ENCODE measurements at places on chromosomes 11 and 22.

- DNase-seq, result no peak
These were observed 35.3 kb upstream of the LRRC32 start for GRCh38 chr11:76705826-76706225.

GRCh38 chr22:19568337-19569275, 44.4 kb upstream of the CLDN5 start:
- DNase-seq, result no peak

GRCh38 chr22:35733036-35733435, 15.4 kb downstream of the APOL5 start:
- DNase-seq, result no peak

- DNase-seq, result no peak
These were observed 21.1 kb upstream of the NECTIN1 start for GRCh38 chr11:119750056-119750455.

DNA sequence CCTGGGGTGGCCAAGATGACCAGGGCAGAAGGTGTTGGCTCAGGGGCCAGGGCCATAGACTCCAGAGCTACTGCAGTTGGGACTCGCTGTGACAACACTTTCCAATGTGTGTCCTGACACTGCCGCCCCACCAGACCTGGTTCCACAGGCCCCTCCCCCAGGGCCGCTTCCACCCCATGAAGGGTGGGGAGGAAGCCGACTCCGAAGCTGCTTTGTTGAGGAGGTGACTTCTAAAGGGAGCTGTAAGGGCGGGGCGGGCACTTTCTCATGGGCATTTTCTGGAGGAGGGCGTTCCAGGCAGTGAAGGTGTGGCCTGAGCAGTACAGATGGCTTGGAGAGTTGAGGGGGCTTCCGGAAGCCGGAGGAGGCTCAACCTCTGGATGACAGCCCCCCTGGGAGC, 6.3 kb downstream of the FGF3 start:
- no peak for DNase-seq

DNA sequence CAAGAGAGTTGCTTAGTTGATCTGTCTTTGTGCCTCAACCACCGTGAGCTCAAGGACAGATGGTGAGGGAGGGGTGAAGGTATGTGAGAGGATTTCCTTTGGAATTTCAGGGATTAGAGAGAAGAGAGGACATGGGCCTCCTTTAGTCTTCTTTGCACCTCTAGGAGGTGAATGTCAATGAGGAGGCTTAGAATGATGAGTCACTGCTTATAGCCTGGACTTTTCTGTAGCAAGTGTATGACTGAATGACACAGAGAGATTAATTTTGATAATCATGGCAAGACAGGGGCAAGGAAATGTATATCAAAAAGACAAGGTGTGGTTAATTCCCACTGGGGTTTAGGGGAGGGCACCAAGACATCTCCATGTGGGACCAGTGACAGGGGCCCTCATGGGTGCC, 947.3 kb upstream of the TENM4 start:
- no peak for DNase-seq

DNA sequence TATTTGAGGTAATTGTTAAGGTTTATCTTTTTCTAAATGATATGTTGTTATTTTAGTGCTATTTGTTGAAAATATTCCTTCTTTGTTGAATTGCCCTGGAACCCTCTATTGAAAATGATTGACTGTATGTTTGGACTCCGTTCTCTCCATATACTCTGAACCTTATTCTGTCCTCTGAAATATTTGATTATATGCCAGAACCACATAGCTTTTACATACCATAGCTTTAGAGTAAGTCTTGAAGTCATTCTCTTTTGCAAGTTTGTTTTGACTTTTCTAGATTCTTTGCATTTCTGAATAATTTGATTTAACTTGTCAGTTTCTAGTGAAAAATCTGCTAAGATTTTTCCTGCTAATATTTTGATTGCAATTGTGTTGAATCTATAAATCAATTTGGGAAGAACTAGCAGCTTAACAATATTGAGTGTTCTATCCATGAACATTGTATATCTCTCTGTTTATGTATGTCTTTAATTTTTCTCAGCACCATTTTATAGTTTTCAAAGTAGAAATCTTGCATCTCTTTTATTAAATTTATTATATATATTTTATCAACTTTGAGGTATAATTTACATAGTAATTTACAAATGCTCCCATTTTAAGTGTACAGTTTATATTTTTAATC, 51.7 kb upstream of the PITPNB start:
- no peak for DNase-seq

DNA sequence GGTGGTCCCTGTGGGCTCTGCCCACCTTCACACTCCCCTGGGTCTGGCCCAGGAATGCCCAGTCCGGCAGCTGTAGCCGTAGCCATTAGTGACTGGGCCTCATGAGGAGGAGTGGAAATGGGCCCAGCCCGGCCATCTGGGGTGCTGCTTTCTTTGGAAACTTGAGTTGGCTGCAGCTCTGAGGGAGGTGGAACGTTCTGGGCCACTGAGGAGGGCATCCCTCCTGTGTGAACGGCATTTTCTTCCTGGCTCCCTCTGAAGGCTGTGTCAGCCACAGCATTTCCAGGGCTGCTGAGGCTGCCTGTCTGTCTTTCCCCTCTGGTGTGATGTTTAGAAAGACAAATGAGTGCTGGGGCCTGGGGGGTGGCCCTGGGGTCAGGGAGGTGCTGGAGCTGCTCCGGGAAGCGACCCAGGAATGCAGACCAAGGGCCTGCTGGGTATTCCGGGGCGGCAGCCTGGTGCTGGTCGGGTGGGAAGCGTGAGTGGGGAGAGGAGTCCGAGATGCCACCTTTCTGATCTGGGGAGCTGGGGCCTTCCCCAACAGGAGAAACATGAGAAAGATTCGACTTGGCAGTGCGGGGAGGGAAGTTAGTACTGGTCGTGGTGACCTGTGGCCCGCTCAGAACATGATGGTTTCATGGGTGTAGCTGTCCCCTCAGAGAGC, 27.1 kb downstream of the PTDSS2 start:
- no peak for DNase-seq

- no peak for DNase-seq
These were observed 215.4 kb upstream of the UBASH3B start for GRCh38 chr11:122439866-122440810.

DNA sequence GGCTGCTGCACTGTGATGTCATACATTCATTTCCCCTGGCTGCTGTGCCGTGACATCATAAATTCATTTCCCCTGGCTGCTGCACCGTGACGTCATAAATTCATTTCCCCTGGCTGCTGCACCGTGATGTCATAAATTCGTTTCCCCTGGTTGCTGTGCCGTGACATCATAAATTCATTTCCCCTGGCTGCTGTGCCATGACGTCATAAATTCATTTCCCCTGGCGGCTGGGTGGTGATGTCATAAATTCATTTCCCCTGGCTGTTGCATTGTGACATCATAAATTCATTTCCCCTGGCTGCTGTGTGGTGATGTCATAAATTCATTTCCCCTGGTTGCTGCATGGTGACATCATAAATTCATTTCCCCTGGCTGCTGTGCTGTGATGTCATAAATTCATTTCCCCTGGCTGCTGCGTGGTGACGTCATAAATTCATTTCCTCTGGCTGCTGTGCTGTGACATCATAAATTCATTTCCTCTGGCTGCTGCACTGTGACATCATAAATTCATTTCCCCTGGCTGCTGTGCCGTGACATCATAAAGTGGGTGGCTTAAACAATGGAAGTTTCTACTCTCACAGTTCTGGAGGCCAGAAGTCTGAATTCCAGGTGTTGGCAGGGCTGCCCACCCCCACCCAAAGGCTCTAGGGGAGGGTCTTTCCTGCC, 301.1 kb downstream of the SHANK2 start:
- no peak for DNase-seq

GRCh38 chr11:18773104-18773503, 18.5 kb downstream of the PTPN5 start:
- no peak for DNase-seq

GRCh38 chr11:1163911-1164735, 6.4 kb downstream of the MUC5AC start:
- DNase-seq, result no peak

DNA sequence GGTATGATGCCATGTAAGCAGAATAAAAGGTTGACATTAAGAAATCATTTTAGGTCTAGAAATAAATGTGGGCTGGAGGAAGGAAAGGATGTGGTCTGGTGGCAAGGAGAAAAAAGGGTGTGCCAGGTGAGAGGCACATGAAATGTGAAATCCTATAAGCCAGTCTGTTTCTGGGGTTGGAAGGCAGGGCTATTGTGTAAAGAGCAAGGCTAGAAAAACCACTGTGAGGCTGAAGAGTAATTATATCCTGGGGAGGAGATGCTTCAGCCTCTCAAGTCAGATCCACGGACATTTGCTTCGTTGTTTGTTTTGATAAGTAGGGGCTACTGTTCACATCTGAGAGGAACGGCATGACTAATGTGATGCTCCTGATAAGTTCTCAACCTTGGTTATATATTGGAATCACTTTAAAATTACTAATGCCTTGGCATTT, 77.5 kb upstream of the CTSC start:
- no peak for DNase-seq

DNA sequence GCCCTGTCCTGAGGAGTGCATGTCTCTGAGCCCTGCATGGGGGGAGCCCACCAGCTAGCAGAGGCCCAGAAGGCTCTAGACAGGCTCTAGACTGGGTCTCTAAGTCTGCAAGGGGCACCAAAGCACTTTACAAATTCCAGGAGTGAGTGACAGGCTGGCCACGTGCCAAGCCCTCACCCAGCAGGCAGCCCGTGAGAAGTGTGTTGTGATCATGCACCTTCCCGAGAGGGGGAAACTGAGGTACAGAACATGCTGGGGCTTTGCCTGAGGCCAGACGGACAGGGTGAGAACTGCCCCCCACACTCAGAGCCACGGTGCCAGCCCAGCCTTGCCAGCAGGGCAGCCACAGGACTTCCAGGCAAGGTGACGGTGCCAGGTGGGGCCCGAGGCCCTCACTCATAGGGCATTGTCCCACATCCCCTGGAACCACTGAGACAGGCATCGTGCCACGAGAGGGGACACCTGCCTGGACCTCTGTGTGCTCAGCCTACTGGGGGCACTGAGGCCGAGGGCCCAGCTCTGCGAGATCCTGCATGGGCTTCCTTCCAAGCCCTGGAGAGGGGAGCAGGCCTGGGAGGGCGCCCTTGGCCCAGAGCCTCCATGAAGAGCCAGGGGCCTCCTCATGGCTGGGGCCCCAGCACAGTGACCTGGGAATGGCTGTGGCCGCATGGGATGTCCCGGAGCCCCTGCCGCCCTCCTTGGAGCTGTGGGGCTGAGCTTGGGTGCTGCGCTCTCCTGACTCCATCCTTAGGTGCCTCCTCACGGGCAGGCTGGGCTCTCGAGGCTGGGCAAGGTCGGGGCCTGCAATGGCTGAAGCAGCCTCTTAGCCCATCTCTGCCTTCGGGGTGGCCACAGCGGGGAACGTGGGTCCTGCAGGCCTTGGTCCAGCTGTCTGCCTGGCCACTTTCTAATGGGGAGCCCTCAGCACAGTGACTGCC, 121.5 kb downstream of the KCNQ1OT1 start:
- no peak for DNase-seq

DNA sequence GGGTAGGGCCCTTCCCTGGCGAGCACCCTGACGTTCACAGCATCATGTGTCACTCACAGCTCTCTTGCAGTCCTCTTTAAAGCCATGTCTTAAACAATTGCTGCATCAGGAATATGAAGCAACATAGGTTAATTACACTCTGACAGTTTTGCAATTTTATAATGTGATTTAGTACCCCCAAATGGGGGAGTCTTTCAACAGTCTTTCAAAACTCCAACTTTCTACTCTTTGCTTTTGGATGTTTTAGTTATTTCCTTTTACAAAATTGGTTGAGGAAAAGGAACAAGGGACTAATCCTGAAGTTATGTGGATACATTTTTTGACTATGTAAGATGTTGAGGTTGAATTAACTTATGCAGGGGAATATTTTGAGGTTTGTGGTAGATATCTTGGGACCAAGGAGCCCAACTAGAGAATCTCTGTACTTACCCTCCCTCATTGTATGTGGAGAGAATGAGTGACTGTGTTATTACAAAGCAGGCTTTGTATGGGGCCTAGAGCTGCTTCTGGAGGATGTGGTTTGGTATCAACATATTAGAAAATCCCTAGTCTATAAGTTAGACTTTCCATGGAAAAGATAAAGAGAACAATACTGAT, at the start of gene MMP8:
Gene MMP8 (minus strand): TSS at position 51 of the 597 bp plus-strand sequence. CDS start 99 bp downstream, outside the sequence.
- no peak for DNase-seq

GRCh38 chr11:94150704-94151685, 22.4 kb downstream of the PANX1 start:
- DNase-seq, result no peak

DNA sequence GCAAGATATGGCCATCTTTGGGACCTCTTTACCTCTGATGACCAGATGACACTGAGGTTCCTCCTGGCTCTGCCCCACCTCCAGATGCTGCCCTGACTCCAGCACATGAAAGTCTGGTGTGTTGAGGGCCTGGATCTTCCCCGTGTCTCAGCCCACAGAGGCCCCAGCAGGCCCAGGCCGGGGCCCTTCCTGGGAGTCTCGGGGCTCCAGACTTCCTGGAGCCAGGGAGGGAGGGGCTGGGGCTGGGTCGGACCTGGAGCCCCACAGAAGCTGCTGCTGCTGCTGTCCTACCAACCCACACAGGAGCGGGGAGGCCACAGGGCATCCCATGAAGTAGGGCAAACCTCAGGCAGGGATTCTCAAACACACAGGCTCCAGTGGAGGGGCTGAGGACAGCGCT, 32.2 kb upstream of the WNT11 start:
- no peak for DNase-seq

DNA sequence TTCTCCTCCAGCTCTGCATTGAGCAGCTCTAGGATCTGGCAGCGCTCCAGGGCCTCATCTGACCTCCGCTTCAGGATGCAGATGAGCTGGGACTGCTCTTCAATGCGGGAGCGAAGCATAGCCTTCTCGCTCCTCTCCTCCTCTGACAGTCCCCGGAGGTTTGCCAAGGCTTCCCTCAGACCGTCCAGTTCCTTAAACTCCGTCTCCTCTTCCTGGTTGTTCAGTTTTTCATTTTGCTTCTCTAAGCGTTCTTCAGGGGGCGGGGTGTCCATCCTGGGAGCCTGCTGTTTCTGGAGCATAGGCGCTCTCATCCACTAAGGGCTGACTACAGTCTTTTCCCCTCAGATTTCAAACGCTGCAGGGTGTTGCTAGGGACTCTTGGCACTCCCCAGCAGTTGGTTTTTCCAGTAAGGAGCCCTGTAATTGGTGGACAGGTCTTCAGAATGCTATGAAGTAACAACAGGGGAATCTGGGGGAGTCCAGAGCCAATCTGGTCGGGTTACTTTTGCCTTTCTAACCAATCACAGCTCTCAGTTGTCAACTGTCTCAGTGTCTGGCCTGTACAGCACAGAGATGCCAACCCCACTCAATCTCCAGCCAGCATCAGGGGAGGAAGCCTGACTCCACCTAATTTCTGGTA, at the start of gene CCDC89:
Gene CCDC89 (minus strand): TSS at position 376 of the 640 bp plus-strand sequence. CDS start 65 bp downstream, at position 311.
- peak; percentile 4 for DNase-seq

- no peak for DNase-seq
These were observed 27.8 kb downstream of the RELT start for GRCh38 chr11:73404048-73404447.

GRCh38 chr22:34877506-34877905, 188.5 kb upstream of the ISX start:
- DNase-seq, result no peak
